ENCODE measurements at places on chromosomes 16 and 17. TPM values are rescaled to one million over a fixed set of nuclear protein-coding genes. Genes with fewer than 3 reads are reported as not detected.

DNA sequence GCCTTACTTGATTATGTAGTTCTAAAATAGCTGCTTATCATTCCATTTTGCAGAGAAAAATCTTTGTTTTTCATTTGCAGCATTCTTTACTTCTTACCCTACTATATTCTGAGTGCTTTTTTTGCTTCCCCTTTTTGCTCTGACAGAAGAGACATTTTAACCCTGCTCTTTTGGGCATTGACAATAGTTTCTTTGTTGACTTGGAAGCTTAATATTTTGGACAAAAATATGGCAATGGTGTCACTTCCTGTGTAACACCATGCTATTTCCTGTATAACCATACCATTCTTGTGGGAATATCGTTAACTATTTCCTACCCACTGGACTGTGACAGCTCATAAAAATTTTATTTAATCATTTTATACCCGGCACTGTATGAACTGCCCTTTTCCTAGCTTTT, 747.1 kb downstream of the CDH8 start:
- no peak for DNase-seq

- DNase-seq = no peak
These were observed 419.1 kb downstream of the MAF start for GRCh38 chr16:79181419-79181818.

- no peak for DNase-seq
These were observed 41.7 kb downstream of the RMI2 start for GRCh38 chr16:11386791-11387546.

DNA sequence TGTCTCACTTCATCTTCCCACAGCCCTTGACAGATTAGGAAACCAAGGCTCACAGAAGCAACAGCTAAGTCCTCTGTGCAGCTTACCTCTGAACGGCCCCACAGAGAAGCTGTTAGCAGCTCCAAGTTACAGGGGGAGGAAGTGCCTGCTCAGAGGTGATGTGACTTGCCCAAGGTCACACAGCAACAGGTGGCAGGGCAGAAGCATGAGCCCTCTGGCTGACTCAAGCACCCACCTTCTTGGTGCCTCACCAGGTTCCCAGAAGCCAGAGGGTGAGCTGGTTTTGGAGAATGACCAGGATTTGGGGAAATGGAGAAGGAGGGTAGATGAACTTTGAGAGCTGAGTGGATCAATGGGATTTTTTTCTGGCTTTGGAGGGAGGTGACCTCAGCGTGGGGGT, 14.0 kb upstream of the RAI1 start:
- DNase-seq = no peak

DNA sequence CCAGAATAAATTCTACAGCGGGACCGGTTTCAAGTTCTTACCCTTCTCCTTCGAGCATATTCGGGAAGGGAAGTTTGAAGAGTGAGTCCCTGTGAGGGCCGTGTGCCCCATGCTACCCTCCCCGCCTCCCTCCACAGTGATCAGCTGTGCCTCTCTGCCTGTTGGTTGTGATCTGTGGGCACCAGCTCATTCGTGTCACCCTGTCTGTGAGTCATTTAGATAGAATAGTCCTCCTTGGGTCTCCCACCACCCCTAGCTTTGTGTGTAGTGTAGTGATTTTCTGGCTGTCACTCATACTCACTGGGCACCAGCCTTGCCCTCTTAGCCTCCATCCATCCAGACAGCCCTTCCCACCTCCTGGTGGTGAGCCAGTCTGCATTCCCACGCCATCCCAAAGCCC, 15.0 kb upstream of the NAGLU start:
- DNase-seq = no peak

- peak; percentile 13 for DNase-seq
These were observed 792 bp upstream of the RAC3 start for GRCh38 chr17:82030470-82031302.

DNA sequence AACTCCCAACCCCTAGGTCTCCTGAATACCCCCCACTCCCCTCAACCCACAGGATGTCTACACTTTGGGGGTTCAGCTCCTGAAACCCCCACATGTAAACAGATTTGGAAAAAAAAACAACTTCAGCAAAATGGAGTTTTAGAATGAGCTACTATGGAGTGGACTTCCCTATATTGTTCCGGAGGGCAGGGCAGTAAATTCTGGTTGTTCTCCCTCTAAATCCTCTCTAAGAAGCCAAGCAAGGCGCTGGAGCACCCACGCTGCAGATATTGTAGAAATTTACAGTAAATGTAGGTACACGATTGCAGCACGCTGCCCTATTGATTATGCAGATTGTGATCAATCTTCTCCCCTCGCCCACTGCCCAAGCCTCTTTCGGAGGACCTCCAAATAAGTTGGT, 8.5 kb upstream of the ZFHX3 start:
- no peak for DNase-seq

DNA sequence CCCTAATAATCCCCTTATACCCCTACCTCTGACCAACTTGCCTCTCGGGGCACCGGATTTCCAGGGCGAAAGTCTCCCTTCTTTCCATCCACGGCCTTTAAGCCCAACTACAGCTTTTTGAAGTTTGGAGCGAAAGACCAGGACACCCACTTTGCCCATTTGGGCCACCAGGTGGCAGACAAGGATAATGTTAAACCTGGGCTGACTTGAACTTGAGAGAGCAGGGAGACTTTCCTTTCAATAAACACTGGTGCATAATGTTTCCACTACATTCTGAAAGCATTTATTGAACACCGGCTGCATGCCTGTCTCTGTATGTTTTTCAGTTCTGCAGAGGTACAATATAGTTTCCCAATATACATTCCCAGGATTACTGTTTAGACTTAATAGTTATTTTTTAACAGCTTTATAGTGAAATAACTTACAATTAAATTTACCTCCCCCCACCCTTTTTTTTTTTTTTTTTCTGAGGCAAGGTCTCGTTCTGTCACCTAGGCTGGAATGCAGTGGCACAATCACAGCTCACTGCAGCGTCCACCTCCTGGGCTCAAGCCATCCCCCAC, 6.9 kb upstream of the CES3 start:
- DNase-seq = no peak

DNA sequence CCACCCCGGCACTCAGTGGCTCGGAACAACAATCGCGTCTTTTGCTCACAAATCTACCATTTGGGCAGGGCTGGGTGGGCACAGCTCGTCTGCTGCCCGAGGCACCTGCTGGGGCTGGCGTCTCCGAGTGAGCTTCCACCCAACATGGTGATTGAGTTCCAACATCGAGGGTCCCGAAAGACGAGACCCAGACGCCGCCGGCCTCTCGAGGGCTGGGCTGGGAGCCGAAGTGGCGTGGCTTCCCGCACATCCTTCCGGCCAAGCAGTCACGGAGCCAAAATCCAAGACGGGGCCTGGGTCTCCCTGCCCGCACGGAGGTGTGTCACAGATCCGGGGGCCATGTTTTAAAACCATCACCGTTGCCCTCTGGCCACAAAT, 7.5 kb upstream of the ZFPM1 start:
- no peak for DNase-seq

Gene CCL14
- total RNA-seq = not detected

Gene MSRB1
- 22.0 TPM for total RNA-seq

Gene TSNAXIP1
- total RNA-seq = 0.52 TPM

Gene TAC4
- total RNA-seq = not detected

Gene PPP1R27
- total RNA-seq = 0.17 TPM

Gene ALOX15B
- 0.07 TPM for total RNA-seq

Gene ADAP2
- total RNA-seq = 5.1 TPM

Gene CCL16
- not detected for total RNA-seq

All from epithelial cell of proximal tubule (primary cell).